ENCODE measurements at places on chromosomes 7 and 10.

- peak; percentile 10 for DNase-seq
Measured at GRCh38 chr7:108947526-108947925, 377.9 kb downstream of the DNAJB9 start.

- DNase-seq = no peak
Measured at GRCh38 chr7:107076781-107077698, 32.5 kb downstream of the PRKAR2B start.

DNA sequence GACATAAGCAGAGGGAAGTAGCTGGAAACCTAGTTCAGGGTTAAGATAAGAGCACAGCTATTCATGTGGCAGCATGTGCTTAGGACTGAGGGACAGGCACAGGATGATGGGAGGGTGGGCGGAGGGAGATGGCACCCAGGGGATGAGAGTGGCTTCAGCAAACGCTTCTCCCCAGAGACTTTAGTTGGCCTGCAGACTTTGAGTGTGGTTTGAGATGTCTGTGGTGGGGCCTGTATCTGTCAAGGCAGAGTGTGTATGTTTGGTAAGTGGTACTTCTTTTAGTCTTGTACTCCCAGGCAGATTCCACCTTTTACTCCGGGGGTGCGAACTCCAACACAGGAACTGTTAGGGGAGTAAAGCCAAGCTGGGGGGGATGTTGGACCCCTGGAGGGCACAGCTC lies 88.9 kb downstream of the WDFY4 start:
- no peak for DNase-seq

DNA sequence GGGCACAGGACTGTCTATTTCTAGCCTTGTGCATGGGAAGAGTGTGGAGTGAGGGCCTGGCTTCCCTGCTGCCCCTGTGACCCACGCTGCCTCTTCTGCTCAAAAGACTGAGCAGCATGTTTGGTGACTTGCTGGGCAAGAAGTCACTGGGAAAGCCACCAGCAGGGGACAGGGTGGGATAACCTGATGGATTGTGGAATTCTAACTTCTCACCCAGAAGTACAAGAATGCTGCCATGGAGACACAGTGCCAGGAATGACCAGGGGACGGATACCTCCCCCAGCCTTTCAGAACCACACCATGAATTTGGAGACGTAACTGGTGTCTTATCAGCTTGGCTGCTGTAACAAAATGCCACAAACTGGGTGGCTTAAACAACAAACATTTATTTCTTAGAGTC lies 28.4 kb downstream of the GALNTL5 start:
- DNase-seq = no peak

- DNase-seq = no peak
Measured at GRCh38 chr10:84333864-84334451, 5.6 kb downstream of the CCSER2 start.

DNA sequence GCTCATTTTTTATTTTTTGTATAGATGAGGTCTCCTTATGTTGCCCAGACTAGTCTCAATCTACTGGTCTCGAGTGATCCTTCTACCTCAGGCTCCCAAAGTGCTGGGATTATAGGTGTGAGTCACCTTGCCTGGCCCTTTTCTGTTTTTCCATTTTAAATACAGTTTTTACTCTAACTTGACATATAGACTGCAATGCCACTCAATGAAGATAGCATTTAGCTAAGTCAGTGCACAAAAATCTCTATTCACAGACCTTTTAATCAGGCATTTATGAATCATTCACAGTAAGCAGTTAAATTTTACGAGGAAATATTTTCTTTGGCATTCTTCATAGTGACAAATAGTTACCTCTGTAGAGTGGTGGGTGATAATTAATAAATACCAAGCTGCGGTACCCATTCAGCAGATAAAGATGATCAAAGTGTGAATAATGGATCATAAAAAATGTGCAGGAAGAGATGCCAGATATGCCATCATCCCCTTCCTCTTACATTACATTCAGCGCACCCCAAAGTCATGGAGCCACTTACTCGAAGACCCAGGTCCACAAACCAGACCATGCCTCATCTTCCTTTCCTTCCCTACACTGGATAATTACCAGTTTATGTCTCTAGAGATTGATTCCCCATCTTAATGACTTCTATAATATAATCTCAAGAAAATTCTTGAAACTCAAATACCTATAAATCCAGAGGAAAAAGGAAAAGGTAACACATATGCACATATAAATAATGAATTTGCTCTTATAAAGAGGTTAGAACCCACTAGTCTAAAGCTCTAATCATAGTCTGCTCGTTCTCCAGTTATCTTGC lies 56.0 kb downstream of the UBE2H start:
- DNase-seq = no peak

DNA sequence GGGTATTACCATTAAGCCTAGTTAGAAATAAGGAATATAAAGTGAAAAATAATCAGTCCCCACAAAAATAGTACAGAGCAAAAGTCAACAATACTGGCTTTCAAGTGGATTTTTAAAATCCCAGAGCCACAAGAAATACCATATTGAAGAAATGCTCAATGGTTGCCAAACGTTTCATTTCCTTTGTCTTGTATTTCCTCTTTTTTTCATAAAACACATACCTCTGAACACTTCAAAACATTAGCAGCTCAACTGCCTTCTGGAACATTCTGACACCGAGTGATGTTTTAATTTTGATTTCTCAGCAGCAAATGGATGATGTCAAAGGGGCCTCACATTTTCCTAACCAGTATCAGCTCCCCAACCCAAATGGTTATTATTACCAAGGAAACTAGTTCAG lies 10.5 kb downstream of the NOD1 start:
- no peak for DNase-seq

DNA sequence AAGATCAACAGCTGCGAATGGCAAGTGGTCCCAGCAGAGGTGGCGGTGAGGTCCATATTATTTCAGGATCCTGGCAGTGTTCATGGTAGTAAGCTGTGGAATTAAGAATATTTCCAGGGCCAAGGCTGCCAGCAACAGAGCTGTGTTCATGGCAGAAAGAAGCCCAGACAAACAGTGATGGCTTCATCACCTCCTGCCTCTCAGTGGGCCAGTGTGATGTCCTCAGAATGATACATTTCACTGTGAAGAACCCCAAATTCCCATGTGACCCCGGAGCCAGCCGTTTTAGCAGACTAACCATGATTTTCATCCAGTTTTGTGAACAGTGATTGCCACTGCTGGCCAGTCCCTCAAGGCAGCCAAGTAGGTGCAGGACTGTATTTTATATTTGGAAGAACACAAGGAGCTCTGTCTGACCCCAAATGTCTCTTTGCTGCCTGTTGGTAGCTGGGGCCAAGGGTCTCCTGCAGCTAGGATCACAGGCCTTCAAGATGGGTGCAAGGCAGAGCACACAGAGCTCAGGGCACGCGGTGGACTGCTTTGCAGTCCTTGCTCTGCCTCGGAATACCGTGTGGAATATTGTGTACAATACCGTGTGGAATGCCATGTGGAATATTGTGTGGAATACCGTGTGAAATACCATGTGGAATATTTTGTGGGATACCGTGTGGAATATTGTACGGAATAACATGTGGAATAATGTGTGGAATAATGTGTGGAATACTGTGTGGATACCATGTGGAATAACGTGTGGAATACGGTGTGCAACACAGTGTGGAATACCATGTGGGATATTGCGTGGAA lies 132.3 kb upstream of the CHST15 start:
- DNase-seq = peak; percentile 48

DNA sequence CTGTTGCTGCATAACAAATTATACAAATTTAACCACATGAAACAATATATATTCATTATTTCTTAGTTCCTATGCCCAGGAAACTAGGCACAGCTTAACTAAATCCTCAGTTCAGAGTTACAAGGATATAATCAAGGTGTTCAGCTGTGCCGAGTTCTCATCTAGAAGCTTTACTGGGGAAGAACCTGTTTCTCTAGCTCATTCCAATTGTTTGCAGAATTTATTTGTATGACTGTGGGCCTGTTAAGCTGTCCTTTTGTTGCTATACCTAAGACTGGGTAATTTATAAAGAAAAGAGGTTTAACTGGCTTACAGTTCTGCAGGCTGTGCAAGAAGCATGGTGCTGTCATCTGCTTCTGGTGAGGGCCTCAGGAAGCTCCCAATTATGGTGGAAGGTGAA lies 21.8 kb upstream of the MDFIC start:
- DNase-seq = no peak

DNA sequence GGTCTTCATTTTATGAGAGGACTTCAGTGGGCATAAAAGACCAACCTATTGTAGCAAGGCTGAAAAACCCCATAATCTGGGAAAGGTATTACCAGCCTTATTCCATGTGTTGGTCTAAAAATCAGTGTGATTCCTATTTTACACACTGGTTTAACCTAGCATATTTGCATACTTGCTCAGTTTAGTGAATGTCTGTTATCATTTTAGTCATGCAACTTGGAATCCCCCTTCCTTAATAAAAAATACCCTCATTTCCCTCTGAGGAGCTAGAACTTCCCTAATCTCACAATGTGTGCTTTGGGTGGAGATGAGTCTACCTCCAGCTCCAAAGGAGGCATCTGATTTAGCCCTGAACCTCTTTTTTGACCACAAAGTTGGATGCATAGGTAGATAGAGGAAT lies 312.8 kb upstream of the SORCS1 start:
- no peak for DNase-seq

- no peak for DNase-seq
Measured at GRCh38 chr10:32144817-32145688, 88.8 kb upstream of the KIF5B start.

DNA sequence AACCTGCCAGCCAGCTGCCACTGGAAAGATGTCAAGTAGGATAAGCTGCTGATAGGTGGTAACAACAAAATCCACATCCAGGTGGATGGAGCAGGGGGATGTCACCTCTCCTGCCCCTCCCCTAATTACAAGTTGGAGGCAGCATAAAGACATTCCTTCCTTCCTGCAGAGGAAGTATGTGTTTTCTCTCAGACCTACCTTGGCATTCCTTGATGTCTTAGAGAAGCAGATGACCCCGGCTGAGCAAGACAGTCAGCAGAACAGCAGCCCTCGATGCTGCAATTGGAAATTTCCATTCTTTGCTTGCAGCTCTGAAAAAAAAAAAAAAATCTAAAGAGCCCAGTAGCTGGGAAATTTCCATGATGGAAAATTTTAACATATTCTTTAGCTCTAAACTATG lies 137.5 kb upstream of the MKLN1 start:
- no peak for DNase-seq

DNA sequence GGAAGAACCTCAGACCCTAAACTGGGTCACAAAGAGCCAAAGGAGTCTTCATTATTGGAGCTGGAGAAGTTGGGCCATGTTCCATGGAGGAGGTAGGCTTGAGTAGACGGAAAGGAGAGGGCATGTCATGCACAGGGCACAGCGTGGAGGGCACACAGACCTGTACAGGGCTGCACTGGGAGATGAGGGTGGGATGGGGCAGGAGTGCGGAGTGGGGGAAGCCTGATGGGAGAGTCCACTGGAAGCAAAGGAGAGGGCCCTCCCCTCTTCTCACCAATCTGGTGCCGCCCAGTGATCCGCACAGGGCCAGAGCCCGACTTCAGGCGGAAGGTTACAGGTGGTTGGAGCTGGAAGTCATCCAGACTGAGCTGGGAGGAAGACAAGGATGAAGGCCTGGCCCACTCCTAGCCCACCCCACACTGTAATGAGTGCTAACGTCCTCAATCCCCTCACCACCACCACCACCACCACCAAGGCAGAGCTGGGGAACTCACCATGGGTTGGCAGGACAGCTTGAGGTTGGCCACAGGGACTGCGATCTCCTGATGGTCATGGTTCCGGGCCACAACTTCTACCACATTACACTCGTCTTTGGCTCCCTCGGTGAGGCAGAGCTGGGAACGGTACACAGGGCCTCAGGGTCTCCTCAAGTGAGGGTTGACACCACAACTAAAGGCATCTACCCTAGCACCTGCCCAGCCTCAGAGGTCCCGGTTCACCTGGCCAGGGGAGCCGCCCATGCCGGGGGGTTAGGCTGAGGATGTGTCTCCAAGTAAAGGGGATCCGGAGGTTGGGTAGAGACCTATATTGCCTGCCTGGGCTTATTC lies 1.0 kb downstream of the NPM3 start:
- DNase-seq = no peak

- no peak for DNase-seq
Measured at GRCh38 chr7:24967696-24968095, 12.3 kb downstream of the OSBPL3 start.

- no peak for DNase-seq
Measured at GRCh38 chr7:117562759-117563158, 82.9 kb downstream of the CFTR start.

GRCh38 chr7:30595436-30596013 lies 847 bp downstream of the GARS1 start:
- peak; percentile 74 for DNase-seq

DNA sequence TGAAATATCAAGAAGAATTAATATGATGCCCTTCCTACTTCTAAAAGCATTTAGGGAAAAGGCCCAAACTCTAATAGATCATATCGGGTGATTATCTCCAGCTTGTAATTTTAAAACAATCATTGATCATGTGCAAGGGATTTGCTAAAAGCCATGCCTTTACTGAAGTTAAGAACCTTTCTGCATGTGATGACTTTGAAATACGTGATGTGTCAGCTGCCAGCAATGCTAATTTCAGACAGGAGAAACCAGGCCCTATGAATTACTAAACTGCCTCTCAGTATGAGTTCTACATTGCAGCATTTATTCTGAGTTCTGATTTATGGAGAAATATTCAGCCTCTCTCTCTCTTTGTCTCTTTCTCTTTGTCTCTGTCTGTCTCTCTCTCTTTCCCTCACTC lies 203.6 kb upstream of the AKR1E2 start:
- DNase-seq = no peak

All from eye (tissue), 1 donor.